ENCODE measurements at places on chromosomes 16 and 17. TPM values are rescaled to one million over a fixed set of nuclear protein-coding genes. Genes with fewer than 3 reads are reported as not detected.

Gene TMEM114
- not detected for total RNA-seq

Gene OR2C1
- not detected for total RNA-seq

Gene CLEC18B
- total RNA-seq, result 0.46 TPM

Gene DRC3
- total RNA-seq, result 2.3 TPM

Gene DRG2
- total RNA-seq, result 47.7 TPM

Gene SLFN14
- total RNA-seq, result not detected

Gene SPATA32
- total RNA-seq, result 0.14 TPM

Gene ARSG
- 1.9 TPM for total RNA-seq

Gene AOC3
- 0.86 TPM for total RNA-seq

Gene KRT36
- total RNA-seq, result not detected

All from A549 treated with dexamethasone at 1 μM for 4 hours (cell line).